Left ventricle myocardium superior (tissue), 1 donor: ENCODE measurements at places on chromosomes 2 and 18. TPM values are rescaled to one million over a fixed set of nuclear protein-coding genes. Genes with fewer than 3 reads are reported as not detected.

Gene PIEZO2
- total RNA-seq = 1.1 TPM

Gene SPHKAP
- 124 TPM for total RNA-seq

Gene ERCC3
- total RNA-seq = 23.8 TPM

Gene CCDC85A
- total RNA-seq = 5.5 TPM

Gene B4GALT6
- 11.9 TPM for total RNA-seq

Gene FBXO48
- 0.92 TPM for total RNA-seq

Gene ATF2
- total RNA-seq = 24.1 TPM
